ENCODE measurements at places on chromosomes 6 and 20.

- no peak for DNase-seq
Observed at GRCh38 chr6:157921685-157922367, 59.8 kb upstream of the SYNJ2 start.

DNA sequence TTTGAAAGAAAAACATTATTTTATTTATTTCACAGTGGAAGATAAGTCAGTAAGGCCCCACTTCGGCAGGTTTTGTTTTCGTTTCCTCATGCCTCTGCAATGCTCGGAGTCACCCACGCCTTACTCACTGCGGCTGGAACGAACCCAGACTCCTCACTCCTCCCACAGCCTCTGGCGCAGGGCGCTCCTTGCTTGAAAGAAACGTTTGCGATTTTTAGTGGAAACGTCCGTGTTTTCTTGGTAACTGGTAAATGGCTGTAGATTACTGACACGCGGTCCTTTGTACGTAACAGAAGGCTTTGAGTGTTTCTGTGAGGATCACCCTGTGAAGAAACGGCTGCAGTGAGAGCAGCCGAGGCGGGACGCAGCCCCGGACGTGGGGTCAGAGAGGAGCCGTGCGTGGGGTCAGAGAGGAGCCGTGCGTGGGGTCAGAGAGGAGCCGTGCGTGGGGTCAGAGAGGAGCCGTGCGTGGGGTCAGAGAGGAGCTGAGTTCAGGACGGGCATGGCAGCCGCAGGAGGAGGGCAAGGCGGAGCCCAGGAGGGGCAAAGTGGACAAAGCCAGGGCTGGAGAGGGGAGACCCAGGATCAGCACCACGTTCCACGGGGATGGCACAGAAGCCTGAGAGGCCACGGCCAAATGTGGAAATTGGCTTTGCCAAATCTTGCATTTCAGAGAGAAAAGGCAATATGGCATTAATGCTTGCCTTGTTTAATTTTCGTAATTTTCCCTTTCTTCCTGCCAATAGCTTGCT, 198.6 kb upstream of the THBS2 start:
- DNase-seq: no peak

GRCh38 chr20:63606686-63607085, 20.2 kb downstream of the GMEB2 start:
- no peak for DNase-seq

- peak; percentile 73 for DNase-seq
Observed at GRCh38 chr6:26017632-26017966, 55.0 kb downstream of the TRIM38 start.

- DNase-seq: no peak
Observed at GRCh38 chr20:31355981-31356380, 12.4 kb upstream of the DEFB118 start.

DNA sequence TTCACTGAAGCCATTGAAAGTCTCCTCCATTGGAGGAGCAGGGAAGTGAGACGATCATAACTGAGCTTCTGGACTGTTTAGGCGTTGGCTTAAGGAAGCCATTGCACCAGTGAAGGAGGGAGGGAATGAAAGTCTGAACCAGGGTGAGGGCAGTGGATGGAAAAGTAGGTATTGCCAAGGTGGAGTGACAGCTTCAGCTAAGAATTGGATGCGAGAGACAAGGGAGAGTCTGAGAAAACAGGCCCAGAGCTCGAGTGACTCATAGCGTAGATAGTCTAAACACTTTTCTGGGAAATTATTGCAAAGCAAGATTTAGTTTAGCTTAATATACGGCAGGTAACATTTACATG, 4.5 kb downstream of the DSP start:
- DNase-seq: no peak

- no peak for DNase-seq
Observed at GRCh38 chr20:57481281-57481711, 43.6 kb downstream of the CTCFL start.

DNA sequence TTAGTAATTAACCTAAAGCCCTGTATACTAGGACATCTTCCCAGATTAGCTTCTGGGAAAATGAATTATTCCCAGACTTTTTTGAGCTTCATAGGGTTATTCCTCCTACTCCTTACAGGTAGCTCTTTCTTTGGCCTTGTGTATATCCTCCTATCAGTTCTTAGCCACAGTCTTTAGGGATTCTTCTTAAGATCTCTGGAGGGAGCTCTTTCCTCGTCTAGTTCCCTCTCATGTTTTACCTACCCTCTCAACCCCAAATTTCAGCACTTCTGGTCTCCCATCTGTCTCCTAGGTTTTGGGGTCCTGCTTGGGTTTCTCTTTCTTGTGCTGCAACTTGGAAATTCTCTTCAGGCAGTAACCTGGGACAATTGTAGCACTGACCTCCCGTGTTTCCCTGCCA, 46.4 kb upstream of the SLC35B3 start:
- DNase-seq: no peak

DNA sequence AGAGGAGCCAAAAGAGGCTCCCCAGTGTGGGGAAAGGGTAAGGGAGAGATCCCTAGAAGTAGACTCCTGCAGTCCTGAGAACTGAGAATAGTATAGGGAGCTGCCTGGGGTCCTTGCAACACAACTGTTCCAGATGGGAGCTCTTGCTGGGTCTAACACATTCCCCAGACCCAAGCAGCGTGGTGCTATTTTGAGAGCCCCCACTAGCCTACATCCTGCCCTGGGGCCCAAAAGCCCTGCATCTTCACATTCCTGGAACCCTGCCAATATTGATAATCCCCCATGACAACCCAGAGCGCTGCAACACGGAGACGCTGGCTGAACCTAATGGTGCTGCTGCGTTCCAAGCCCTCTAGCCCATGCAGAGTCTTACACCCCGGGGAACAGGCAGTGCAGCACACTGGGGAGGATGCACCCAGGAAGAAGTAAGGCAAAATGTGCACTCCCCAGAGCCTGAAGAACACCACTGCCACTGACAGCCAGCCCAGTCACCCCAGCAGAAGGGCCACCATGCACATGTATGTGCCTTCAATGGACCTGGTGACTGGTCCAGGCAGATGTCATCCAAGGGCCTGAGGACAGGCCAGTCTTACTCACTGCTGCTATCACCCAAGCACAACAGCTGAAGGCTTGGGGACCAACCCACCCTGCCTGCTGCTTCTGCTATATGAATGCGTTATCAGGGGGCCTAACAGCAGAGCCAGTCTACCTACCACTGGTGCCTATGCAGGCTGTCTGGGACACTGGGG, 7.0 kb upstream of the RNF217 start:
- no peak for DNase-seq

GRCh38 chr6:165662749-165663376, at the start of gene PDE10A:
Gene PDE10A, minus strand, starts transcription at chr6:165663241. Its CDS starts 430 bp downstream, at chr6:165662811.
- DNase-seq: no peak

GRCh38 chr20:19486446-19486845, 271.6 kb upstream of the RIN2 start:
- DNase-seq: no peak

DNA sequence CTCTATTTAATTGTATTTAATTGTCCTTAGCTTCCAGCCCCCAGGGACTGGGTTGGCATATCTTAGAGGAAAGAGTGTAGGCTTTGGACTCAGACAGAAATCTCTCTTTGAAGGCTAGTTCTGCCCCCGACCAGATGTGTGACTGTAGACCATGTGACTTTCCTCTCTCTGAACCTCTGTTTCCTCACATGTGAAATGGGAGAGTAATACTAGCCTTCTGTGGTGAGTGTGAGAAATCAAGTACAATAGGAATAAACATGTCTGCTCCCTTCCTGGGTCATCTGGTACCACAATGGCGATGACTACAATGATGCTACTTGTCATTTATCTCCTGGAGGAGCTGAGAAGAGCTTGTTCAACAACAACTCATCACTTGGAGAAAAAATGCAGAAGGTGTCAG, 179.9 kb downstream of the LRFN2 start:
- DNase-seq: no peak

DNA sequence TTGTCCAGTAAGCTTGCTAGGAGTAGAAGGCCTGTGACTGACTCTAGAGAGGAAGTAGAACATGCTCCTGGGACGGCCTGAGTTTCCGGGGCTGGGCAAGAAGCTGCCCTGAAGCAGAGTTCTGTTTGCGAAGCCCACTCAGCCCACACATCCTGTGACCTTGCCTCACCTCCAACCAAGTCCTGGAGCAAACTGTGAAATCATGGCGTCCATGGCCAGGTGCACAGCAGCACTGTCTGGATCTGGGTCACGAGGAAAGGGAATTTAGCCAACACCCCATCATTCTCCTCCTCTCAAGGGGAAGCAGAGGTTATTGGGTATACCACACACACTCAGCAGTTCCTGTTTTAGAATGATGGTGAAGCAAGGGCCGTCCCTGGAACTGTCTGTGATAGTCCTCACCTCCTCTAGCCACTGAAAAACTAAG, 87.5 kb downstream of the CRYBG1 start:
- DNase-seq: no peak

GRCh38 chr6:106199998-106200397, 113.9 kb downstream of the PRDM1 start:
- DNase-seq: no peak
